ENCODE measurements at places on chromosomes 12 and 14.

DNA sequence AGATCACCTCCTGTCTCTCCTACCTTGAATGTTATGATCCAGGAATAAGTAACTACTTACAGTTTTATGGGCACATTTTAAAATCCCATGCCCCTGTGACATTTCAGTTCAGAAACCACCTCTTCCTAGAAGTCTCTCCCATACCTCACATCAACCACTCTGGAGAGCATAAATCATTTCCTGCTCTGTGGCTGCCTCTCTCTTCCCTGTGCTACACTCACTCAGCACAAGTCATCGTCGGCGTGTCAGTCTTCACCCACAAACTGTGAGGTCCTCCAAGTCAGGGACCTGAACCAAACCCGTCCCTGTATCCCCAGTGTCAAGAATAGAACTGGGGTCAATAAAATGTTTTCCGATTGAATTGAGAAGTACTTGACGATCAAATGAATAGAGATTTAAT lies 863.3 kb downstream of the BCL11B start:
- DNase-seq: no peak

GRCh38 chr12:39622306-39622705 lies 2.7 kb upstream of the ABCD2 start:
- DNase-seq: no peak

DNA sequence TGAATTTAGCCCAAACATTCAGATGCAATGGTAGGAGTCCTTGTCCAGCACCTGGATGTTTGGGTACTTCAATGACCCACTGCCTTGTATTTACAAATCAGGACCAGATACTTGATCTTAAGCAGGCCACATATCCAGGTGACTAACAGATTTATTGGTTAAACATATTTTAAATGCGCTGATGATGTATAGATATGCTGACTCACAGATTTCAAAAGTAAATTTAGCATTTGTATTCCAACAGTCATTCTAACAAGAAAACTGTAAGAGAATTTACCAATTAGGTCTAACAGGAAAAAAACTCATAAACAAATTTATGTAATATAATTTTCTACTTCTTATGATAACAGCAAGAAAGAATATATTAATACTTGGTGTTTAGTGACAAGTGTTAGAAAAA lies 29.4 kb upstream of the MYF6 start:
- DNase-seq: no peak

DNA sequence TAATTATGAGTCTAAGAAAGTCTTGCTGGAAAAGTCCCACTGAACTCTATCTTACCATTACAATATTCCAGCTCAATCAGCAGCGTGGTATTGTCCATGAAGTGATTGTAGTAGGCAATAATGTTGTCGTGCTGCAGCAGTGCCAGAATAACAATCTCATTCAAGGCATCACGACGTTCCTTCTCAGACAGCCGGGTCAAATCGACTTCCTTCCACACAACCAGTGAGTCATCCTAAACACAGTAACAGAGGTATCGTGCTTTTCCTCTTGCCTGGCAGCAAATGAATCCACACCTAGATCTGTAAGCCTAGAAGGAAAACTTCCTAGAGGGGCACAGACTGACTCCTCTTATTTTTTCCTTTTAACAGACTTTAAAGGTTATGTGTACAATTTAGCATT lies 2.9 kb downstream of the NEK9 start:
- no peak for DNase-seq

- DNase-seq: no peak
Measured at GRCh38 chr12:86530996-86531655, 274.9 kb upstream of the MGAT4C start.

GRCh38 chr12:121170151-121170550 lies 37.5 kb downstream of the P2RX7 start:
- no peak for DNase-seq

DNA sequence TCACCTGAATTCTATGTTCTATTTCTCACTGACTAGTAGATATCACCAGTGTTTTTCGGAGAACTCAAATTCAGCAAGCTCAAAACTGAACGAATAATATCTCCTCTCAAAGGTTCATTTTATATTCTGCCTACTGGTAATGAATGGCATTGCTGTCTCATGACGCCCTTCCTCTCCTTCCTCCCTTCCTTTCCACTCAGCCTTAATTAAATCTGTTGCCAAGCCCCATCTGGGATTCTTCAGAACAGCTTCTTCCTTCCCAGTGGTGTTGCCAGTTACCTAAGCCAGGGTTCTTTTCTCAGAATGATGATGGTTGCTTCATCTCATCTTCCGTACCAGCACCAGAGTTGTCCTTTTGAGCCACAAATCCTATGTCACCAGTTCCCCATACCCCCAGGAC lies 143.2 kb downstream of the SYNE2 start:
- no peak for DNase-seq

- no peak for DNase-seq
Measured at GRCh38 chr14:29846339-29847055, 81.2 kb downstream of the PRKD1 start.

DNA sequence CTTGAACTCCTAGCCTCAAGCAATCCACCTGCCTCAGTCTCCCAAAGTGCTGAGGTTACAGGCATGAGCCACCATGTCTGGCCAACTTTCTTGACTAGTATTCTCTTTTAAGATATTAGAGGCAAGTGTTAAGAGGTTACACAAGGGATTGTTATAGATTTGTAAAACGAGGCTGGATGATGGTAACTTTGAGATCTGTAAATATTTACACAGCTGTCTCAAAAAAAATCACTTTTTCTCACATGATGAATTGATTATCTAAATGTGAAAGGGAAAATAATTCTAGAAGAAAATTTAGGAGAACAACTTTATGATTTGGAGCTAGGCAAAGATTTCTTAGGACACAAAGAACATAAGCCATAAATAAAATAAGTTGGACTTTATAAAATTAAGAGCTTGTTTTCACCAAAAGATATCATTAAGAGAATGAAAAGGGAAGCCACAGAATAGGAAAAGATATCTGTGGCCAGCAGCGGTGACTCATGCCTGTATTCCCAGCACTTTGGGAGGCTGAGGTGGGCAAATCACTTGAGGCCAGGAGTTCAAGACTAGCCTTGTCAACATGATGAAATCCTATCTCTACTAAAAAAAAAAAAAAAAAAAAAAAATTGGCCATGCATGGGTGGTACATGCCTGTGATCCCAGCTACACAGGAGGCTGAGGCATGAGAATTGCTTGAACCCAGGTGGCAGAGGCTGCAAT lies 77.4 kb downstream of the BBS10 start:
- DNase-seq: no peak

DNA sequence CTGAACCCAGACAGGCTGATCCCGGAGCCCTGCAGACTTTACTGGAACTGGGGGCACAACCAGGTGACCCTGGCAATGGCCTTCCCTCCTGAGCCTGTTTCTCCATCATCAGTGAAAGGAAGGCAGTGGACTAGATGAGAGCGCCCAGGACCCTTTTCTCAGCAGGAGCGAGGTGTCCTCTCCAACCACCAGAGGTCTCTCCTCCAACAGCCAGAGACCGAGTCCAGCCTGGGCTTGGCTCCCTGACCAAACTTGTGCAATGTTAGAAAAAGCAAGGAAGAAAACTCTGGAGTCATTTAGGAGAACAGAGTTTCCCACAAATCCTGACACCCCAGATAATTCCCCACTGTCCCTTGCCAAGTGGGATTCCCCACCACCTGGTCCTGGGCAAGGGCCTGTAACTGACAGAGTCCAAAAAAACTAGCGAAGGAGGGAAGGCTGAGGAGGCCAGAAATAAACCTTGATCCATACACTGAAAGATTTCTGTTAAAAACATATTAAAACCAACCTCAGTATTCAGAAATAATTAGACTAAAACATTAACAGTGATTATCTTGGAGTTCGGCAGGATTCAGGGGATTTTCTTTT lies 9.0 kb downstream of the RPS6KL1 start:
- no peak for DNase-seq

DNA sequence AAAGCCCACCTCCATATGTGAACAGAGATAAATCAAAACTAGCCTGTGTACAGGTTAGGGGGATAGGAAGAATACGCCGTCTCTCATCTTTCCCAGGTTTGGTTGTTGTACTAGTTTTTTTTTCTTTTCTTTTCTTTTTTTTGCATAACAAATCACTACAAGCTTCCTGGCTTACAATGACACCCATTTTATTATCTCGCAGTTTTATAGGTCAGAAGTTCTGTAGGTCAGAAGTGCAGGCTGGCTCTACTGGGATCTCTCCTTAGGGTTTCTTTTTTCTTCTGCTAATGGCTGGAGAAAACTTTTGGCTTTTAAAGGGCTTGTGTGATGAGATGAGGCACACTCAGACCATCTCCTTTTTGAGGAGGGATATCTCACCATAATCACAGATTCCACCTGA lies 25.7 kb upstream of the CRY1 start:
- DNase-seq: no peak

GRCh38 chr12:118302053-118302452 lies 70.7 kb downstream of the TAOK3 start:
- no peak for DNase-seq

GRCh38 chr12:24854908-24855307 lies 94.0 kb downstream of the BCAT1 start:
- no peak for DNase-seq

GRCh38 chr12:57431654-57432188 lies 878 bp upstream of the R3HDM2 start:
- DNase-seq: no peak

DNA sequence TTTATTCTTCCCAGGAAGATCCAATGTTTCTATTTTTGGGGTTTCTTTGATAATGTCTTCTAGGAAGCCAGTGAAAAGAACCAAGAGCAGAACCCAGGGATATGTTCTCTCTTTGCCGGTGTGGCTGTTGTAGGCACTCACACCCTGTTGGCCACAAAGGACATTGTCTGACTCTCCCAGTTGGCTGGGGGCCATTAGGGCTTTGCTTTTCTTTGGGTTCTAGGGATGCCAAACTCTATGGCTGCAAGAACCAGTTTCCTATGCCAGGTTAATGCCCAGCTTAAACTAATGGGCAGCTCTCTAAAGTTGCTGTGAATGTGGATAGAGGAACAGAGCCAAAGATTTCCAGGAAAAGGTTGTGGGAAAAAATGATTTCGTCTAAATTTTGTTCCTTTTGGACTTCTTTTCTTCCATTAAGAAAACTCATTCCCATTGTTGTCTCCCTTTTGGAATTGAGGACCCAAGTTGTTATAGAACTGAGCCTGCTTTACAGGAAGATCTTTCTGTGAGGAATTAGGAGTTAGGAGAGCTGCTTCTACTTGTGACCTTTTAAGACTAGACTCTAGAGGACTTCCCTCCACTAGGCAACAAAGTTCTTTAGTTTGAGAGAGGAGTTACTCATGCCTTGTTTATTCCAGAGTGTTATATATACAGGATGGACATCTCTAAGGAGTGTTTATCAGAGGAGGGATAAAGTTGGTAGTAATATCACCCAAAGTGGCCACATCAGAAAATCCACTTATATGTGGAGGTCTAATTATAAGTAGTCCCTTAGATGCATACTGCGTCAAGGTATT lies 13.1 kb downstream of the COPZ1 start:
- no peak for DNase-seq

DNA sequence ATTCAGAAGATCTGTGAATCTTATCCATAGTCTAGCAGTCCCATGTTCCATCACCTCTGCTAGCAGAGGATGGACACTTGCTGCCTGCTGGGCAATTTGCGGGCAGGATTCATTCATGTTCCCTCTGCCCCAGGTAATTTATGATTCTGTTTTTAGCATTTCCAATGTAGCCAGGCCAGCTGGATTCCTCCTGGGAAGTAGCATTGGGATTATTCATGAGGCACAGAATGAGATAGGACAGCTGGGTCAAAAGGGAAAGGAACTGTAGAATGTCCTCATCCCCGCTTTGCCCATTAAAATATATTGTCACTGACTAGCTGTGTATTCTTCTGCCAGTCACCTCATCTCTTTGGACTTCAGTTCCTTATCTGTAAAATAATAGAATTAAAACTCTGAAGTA lies 68.7 kb downstream of the SLC35F4 start:
- no peak for DNase-seq

- DNase-seq: no peak
Measured at GRCh38 chr12:42502682-42503081, 86.9 kb downstream of the PRICKLE1 start.

DNA sequence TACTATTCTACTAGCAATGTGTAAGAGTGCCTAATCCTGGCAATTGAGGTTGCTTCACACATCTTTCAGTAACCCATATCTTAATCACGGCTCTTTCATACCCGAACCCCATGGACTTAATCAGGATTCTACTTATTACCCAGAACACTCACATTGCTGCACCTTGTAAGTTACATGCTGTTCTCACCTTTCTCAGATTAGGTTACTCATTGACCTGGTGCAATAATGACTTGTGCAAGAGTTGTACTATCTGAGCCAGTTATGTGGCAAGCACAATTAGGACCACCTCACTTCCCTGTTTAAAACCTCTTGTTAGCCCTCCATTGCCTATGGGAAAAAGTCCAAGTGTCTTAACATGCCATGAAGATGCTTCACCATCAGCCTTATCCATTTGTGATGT lies 306.7 kb upstream of the E2F7 start:
- no peak for DNase-seq

DNA sequence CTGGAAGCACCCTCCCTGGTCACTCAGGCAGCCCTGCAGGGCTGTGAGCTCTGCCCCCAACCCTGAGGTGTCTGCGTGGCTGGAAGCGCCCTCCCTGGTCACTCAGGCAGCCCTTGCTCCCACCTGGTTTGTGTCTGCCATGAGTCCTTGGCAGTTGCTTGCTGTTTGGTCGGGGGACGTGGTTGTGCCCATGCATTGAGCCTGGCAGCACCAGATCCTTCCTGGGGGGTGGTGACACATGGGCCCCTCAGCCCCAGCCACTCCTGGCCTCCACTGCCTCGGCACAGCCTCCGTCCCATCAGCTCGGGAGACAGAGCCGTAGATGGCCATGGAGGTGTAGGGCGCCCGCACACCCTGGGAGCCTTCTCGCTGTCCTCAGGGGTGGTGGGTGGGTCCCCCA lies 19.6 kb downstream of the MTA1 start:
- DNase-seq: no peak

- DNase-seq: no peak
Measured at GRCh38 chr14:62847168-62847567, 198.1 kb downstream of the KCNH5 start.

- peak; percentile 98 for DNase-seq
Measured at GRCh38 chr14:75399843-75400775, 27.7 kb upstream of the JDP2 start.

DNA sequence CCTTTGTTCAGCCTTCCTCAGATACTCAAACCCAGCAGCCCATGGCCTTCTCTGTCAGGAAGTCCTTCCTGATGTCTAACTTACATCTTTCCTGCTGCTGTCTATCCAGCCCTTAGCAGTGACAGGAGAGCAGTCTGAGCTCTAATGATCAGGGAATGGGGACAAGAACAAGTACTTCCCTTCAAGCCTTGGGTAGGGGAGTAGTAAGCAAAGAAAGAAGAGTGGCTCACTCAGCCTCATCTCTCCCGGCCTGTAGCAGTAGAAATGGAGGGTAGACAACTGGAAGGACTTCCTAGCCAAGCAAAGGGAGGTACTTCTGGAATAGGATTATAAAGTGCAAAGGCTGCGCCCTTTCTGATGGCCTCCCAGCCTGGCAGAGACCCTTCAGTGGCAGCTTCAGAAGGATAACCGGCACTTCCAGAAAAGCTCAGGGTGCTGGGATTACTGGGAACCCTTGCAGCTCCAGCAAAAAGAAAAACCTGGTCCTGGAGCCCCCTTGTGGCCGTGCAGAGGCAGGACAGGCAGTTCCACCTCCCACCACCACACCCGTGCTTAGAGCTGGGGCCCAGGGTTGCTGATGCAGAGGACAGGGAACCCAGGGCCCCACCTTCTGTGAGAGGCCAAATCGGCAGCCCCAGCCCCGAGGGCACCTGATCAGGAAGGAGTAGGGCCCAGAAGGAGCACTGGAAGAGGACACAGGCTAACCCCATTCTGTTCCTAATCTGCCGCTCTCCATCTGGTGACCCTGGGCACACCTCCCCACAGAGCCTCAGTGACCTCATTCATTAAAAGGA lies 12.4 kb upstream of the SMUG1 start:
- DNase-seq: no peak

Data from NCI-H2081 treated with DMSO at 0.1 percent for 48 hours (cell line).